ENCODE measurements at places on chromosomes 1 and 21. TPM values are rescaled to one million over a fixed set of nuclear protein-coding genes. Genes with fewer than 3 reads are reported as not detected.

PADI1 gene
- not detected for total RNA-seq

DNA sequence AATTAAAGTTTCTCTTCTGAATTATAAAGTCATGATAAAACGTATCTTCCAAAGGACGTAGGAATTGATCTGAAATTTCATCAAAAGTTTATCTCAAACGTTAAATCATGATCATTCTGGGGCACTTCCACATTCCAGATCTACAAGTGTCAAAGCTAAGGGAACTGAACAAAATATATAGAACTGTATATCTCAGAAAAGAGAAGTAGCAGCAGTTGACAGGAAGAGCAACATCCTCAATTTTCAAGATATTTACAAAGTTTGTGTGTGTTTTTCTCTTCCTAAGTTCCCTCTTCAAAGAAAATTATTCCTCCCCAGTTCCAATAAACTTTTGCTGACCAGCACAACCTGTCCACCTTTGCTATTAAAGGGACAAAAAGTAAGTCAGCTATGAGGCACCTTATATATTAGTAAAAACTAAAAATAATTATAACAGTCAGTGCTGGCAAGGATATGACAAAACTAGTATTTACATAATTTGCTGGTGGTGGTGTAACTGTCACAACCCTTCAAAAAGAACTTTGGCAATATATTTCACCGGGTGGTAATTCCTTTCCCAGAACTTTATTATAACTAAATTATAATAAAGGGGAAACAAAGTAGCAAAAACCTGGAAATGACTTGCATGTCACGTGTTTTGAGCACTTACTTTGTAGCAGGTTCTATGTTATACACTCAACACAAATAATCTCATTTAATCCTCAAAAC lies 38.5 kb upstream of the EYA3 start:
- no peaks in the 10 kb centered on the region for H3K4me1 ChIP-seq
- no peak for DNase-seq
- no peaks in the 10 kb centered on the region for H3K36me3 ChIP-seq
- no peak overlapping the region for H3K4me3 ChIP-seq
- H3K27ac ChIP-seq: no peak overlapping the region

LAMC1 gene
- 42.3 TPM for total RNA-seq

DNA sequence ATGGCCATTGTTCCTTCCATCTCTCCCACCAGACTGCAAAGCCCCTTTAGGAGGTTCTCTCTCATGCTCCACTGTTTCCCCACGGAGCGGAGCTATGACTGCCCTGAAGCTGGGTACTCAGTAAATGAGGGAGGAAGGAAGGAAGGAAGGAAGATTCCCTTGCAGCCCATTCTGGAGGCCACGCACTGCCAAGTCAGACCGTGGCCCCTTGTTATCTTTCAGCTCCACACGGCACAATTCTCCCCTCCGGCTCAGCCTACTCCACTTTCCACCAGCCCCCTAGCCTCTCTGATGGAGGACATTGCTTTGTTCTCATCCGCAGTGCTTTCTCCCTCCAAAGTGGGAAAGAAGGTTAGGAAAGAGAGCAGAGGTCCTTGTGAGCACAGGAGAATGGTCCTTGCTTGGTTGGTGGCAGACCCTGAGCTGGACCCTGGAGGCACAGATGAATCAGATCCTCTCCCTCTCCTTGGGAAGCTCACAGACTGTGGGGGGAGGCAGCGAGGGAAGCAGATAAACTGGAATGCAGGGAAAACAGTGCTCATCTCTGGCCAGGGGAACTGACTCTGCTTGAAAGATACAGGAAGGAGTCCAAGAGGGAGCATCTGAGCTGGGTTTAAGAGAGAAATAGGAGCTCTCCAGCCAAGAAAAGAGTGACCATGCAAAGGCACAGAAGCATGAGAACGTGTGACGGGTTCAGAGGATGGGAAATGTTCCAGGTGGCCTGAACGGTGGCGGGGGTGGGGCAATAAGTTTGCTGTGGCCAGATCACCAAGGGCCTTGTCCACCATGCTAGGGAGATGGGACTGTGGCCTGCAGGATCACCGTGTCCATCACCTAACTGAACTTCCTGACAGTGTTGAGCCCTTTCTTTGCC lies 52.6 kb downstream of the GLIS1 start:
- no peaks in the 10 kb centered on the region for H3K4me1 ChIP-seq
- no peak overlapping the region for H3K4me3 ChIP-seq
- no peak for DNase-seq
- H3K27me3 ChIP-seq: no peaks in the 10 kb centered on the region
- H3K27ac ChIP-seq: no peak overlapping the region

- H3K4me3 ChIP-seq: peak overlapping the region; percentile 9
- no peak for DNase-seq
- H3K4me1 ChIP-seq: no peaks in the 10 kb centered on the region
- H3K27me3 ChIP-seq: no peaks in the 10 kb centered on the region
These were observed 390 bp upstream of the S100A9 start for GRCh38 chr1:153357076-153357852.

DNA sequence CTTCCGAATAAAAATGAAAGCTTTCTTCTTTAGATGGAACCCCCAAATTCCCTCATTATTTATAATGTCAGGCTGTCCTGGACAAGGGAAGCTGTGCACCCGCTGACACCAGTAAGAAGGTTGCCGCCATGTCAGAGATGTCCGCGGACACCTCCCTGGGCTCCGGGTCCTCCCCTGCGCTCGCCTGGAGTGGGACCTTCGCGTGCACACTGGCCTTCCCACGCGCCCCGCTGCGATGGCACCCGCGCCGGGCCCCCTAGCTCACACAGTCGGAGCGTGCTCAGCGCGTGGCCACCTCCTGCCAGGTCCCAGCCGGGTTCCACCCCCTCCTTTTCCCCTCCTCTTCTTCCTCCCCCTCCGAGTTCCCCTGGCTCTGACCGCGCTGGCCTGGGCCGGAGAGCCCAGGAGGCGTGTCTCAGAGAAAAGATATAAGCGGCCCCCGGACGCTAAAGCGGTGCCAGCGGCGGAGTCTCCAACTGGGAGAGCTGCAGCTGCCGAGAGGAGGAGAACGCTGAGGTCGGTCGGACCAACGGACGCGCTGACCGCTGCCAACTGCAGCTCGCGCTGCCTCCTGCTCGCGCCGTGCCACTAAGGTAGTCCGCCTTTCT lies at the start of gene G0S2:
Gene G0S2, plus strand, starts transcription at position 456 of the 608 bp plus-strand sequence. CDS start 273 bp downstream, outside the sequence.
- peak within 1 kb of the TSS; percentile 30 for H3K4me3 ChIP-seq
- H3K4me1 ChIP-seq: peaks cover 21% of the 10 kb centered on the region
- H3K27me3 ChIP-seq: no peaks in the 10 kb centered on the region
- no peaks in the 10 kb centered on the region for H3K36me3 ChIP-seq
- H3K27ac ChIP-seq: peak within 1 kb of the TSS; percentile 67

DNA sequence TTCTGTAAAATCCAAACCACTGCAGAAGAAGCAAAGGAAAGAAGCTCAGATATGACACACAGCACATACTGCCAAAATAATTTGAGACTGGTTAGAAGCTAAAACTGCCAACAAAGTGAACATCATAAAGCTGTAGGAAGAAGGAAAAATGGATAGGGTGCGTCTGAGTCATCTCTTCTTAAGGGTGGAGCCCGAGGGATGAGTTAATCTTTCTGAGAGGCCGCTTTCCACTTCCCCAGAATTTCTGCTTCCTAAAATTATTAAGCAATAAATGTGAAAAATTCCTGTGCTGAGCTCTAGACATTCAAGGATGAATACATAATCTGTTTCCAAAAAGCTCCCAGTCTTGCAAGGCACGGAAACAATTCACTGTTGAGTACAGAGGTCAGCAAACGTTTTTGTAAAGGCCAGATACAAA lies 20.1 kb downstream of the PPT1 start:
- no peaks in the 10 kb centered on the region for H3K27me3 ChIP-seq
- no peak overlapping the region for H3K4me3 ChIP-seq
- peaks cover 32% of the 10 kb centered on the region for H3K36me3 ChIP-seq
- no peak for DNase-seq
- no peak overlapping the region for H3K27ac ChIP-seq

- H3K4me1 ChIP-seq: no peaks in the 10 kb centered on the region
- no peak for DNase-seq
- H3K36me3 ChIP-seq: peaks cover 11% of the 10 kb centered on the region
- H3K27ac ChIP-seq: no peak overlapping the region
- no peak overlapping the region for H3K4me3 ChIP-seq
- no peaks in the 10 kb centered on the region for H3K27me3 ChIP-seq
These were observed 9.6 kb downstream of the WRAP73 start for GRCh38 chr1:3640121-3640837.

DNA sequence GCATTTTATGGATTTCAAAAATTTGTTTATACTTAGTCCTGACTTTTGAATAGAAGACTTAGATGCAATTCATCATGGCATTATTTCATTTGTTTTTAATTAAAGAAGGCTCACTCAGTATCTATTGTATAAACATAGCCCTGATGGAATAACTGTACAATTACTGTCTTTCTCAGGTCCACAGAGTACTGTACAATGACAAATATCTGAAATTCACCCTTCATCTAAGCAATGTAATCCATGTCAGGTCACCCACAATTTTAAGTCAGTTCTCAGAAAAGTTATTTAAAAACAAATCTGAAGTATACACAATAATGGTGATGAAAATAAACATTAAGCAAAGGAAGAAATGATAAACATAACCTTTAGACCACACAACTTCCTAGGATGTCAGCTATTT lies 311.9 kb downstream of the GRIK1 start:
- no peak overlapping the region for H3K27ac ChIP-seq
- no peaks in the 10 kb centered on the region for H3K4me1 ChIP-seq
- no peak for DNase-seq
- H3K27me3 ChIP-seq: no peaks in the 10 kb centered on the region

AURKAIP1 gene
- 68.9 TPM for total RNA-seq

GBP4 gene
- 1.3 TPM for total RNA-seq

- no peak overlapping the region for H3K27ac ChIP-seq
- DNase-seq: no peak
- H3K36me3 ChIP-seq: no peaks in the 10 kb centered on the region
- H3K4me3 ChIP-seq: no peak overlapping the region
- H3K4me1 ChIP-seq: no peaks in the 10 kb centered on the region
These were observed 137.6 kb upstream of the NBPF11 start for GRCh38 chr1:148289647-148290046.

GRCh38 chr1:228986093-228986904 lies 251.0 kb downstream of the RHOU start:
- H3K27ac ChIP-seq: no peak overlapping the region
- no peaks in the 10 kb centered on the region for H3K27me3 ChIP-seq
- no peak overlapping the region for H3K4me3 ChIP-seq
- no peaks in the 10 kb centered on the region for H3K4me1 ChIP-seq
- DNase-seq: peak; percentile 55

DNA sequence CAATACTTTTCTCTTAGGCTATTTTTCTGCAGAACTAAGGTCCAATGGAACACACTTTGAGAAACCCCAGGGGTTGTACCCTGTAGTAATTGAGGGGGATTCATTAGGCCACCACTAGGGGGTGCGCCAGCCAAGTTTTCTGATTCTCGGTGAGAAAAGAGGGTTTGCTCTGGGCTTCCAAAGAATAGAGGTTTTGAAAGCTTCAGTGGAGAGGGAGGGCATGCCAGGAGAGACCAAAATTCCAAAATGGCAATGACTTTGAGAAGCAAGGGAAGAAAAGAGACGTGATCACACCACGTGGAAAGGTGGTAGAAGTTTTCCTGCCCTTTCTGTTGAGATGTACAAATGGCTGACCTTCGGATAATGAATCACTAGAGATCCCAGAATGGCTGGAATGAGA lies 323.3 kb downstream of the RPS6KC1 start:
- H3K4me1 ChIP-seq: no peaks in the 10 kb centered on the region
- H3K27ac ChIP-seq: no peak overlapping the region
- DNase-seq: peak; percentile 72
- H3K4me3 ChIP-seq: no peak overlapping the region
- H3K36me3 ChIP-seq: no peaks in the 10 kb centered on the region
- H3K27me3 ChIP-seq: no peaks in the 10 kb centered on the region

DNA sequence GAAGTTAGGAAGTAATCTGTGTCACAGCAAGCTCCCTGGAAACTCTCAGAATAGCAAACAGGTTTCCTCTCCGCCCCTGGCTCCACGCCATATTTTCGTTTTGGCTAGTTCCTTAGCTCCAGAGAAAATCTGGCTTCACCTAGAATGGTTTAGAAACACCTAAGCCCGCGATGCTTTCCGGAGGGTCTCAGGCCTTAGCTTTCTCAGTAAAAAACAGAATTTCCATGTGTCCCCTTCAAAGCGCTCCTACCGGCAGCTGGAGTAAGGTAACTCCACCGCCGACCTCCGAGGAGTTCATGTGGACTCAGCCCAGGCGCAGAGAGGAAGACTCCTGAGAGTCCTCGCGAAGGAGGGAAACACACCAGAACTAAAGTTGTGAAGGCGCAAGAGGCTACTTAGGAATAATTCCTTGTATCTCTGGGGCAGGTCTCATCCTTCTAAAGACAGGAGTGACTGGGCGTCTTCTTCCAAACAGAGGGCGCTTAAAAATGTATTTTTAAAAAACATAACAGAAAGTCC lies 406 bp downstream of the KIAA0040 start:
- no peaks in the 10 kb centered on the region for H3K27me3 ChIP-seq
- peaks cover 42% of the 10 kb centered on the region for H3K4me1 ChIP-seq
- peak overlapping the region; percentile 96 for H3K27ac ChIP-seq
- peak; percentile 85 for DNase-seq
- H3K36me3 ChIP-seq: no peaks in the 10 kb centered on the region

DNA sequence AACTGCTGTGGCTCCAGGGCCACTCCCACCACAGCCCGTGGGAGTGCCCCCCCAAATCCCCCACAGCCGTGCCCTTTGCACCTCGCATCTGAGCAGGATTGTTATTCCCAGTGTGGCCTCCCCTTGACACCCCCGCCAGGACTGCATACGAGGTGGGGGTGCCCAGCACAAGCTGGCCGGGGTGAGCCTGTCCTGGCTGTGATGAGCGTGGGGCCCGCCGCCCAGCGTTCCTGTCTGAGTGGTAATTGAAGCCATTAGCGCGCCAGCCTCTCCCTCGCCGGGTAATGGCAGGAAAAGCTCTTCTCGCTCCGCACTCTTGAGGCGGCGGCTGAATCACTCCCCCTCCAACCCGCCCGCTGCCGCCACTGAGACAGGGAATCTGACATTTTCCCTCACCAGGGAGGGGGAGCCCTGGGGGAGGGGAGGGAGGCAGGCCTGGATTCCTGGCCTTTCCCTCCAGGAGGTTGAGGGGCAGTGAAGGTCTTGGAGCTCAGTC lies 27.7 kb downstream of the PTPRF start:
- H3K36me3 ChIP-seq: peaks cover 14% of the 10 kb centered on the region
- H3K4me1 ChIP-seq: peaks cover under 1% of the 10 kb centered on the region
- DNase-seq: no peak
- no peaks in the 10 kb centered on the region for H3K27me3 ChIP-seq

- no peak overlapping the region for H3K4me3 ChIP-seq
- no peak overlapping the region for H3K27ac ChIP-seq
- no peaks in the 10 kb centered on the region for H3K4me1 ChIP-seq
- H3K27me3 ChIP-seq: no peaks in the 10 kb centered on the region
- no peak for DNase-seq
These were observed 29.6 kb upstream of the PHGDH start for GRCh38 chr1:119682141-119682540.

NCMAP gene
- total RNA-seq: 24.7 TPM

Measured in pancreas (tissue), 10 donors.